ENCODE measurements at places on chromosomes 13 and 19.

DNA sequence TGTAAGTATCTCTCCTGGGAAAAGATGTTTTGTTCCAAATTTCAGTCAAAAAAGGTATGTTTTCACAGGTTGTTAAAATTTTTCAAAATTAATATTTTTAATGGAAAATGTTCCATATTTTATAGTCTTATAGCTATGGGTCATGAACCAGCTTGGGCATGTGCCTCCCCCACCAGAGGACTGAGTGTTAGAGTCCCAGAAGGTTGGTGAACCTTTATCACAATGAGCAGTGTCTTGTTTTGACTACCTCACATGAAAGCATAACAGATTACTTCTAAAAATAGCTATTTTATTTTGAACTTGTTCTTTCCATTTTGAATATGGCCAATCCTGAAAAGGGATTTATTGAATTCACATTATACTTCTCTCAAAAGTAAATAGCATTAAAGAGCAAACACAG is 112.5 kb upstream of the TSC22D1 start:
- no peak for DNase-seq

- DNase-seq, result no peak
Measured at GRCh38 chr13:110232756-110233155, 74.2 kb downstream of the COL4A1 start.

DNA sequence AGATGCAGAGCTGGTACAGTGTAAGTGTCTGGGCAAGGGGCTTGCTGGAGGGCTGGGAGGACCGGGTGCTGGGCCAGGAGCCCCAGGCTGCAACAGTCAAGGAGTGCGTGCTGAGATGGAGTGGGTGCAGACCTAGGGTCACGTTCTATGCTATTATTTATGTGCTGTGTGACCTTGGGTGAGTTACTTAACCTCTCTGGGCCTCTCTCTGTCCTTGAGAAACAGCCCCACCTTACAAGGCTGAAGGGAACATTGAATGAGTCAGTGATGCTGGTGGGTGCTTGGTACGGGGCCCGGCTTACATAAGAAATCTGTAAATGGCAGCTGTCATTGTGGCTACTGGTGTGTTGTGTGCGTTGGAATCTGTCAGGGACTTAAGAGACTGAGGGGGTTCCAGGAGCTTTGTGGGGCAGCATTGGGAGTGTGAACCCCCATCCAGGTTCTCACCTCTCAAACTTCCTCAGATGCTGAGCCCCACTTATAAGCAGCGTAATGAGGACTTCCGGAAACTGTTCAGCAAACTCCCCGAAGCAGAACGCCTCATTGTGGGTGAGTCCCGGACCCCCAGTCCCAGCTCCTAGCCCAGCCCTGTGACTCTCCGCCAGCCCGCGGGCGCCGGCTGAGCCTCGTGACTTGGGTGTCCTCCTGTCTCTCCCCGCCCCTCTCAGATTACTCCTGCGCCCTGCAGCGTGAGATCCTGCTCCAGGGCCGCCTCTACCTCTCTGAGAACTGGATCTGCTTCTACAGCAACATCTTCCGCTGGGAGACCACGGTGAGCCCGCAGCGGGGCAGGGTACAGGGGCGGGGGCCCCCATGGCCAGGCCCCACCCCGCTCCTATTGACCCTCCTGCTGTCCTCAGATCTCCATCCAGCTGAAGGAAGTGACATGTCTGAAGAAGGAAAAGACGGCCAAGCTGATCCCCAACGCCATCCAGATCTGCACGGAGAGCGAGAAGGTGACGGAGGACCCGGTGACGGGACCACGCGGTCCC is 9.6 kb downstream of the GRAMD1A start:
- no peak for DNase-seq

DNA sequence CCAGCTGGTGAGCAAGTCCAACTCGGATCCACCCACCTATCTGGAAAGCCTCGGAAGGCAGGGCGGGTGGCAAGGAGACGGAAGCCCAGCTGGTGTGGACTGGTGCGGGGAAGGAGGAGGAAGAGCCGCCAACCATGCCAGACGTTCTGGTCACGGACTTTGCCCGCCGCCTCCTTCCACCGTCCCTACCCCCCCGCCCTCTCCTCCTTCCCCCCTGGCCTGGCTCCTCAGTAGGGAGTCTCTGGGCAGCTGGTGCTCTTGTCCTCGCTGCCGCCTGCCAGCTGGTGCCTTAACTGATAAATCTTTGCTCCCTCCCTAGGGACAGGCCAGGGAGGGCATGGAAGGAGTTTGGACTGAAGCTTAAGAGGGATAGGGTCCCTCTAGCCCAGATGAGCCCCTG is 4.8 kb downstream of the SYNGR4 start:
- no peak for DNase-seq

GRCh38 chr13:20940083-20940482 is 37.5 kb upstream of the XPO4 start:
- DNase-seq, result no peak

DNA sequence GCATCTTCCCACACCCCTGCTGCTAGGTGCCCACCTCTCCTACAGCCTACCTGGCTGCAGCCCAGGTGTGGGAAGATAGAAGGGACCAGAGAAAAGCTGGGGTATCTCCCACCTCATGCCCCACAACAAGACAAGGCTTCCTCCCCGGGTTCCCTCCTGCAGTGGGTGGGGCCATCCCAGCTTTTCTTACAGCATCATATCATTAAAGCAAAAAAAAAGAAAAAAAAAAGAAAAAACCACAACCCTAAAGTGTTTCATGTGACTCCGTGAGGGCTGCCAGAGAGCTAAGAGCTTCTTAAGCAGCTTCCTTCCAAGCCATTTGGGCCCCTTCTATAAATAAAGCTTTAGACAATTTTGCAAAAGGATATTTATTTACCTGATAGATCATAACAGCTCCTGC is 455.4 kb upstream of the TSHZ3 start:
- no peak for DNase-seq

GRCh38 chr13:94291631-94292322 is 187.7 kb downstream of the DCT start:
- no peak for DNase-seq

- no peak for DNase-seq
Measured at GRCh38 chr13:82747958-82748357, 1134.3 kb downstream of the SLITRK1 start.

GRCh38 chr13:30968846-30969245 is 36.4 kb downstream of the TEX26 start:
- DNase-seq, result no peak
